ENCODE measurements at places on chromosomes 11 and 22.
A peak's percentile ranks its signal among the peaks of the same experiment; 100 is the strongest.

- DNase-seq = no peak
These were observed 69.7 kb downstream of the ETS1 start for GRCh38 chr11:128517451-128518230.

- no peak for DNase-seq
These were observed 764.8 kb upstream of the LUZP2 start for GRCh38 chr11:23732026-23732425.

GRCh38 chr11:60345489-60345888 is 18.4 kb downstream of the MS4A6E start:
- no peak for DNase-seq

DNA sequence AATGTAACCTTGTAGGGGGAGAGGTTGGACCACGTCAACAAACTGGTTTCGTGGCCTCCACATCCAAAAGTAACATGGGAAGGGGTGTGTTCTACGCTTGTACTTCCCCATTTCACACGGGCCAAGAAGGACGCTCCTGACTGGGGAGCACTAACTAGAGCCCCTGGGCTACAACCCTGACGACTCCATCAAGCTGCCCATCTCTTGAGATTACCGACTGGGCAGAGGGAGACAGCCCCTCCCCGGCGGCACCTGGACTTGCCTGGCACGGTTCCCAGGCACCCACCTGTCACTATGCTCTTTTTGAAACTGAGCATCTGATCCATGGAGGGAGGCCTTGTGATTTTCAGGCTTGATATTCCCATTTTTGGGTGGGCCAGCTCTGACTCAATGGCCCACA is 68.5 kb downstream of the SHANK2 start:
- no peak for DNase-seq

- peak; percentile 13 for DNase-seq
These were observed 18.4 kb downstream of the TUB start for GRCh38 chr11:8099291-8099899.

GRCh38 chr11:130677486-130678153 is 229.2 kb downstream of the ADAMTS15 start:
- DNase-seq = no peak

- no peak for DNase-seq
These were observed 44.5 kb upstream of the DKK3 start for GRCh38 chr11:12052676-12053605.

GRCh38 chr11:113907681-113908080 is 3.1 kb downstream of the HTR3B start:
- no peak for DNase-seq

DNA sequence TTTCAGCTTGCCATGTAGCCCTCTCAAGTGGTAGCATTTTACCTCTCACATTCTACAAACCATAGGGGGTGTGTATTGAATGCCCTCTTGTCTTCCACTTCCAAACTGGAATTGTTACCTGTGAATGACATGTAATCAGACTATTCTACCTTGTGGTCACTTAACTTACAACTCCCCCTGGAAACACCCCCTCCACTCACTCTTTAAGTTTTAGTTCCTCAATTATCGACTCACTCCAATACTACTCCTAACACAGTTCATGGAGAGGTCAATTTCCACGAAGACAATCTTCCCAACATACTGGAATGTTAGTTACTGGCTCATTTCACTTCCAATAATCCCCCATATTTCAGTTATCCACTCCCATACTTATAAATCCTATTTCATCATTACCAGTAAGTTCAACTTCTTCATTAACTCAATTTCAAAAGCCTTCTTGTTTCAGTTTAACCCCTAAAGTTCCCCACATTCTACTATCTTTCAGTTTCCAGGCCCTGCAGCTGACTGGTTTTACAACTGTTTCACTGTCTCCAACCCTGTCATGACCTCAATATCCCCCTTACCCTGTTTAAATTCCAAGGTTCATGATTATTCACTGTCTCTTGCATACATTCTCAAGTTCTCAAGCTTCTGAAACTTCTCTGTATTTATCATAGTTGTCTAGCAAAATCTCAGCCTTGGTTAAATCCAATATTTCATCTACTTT is 92.5 kb downstream of the C11orf87 start:
- DNase-seq = no peak

- no peak for DNase-seq
These were observed 883.5 kb downstream of the TBC1D22A start for GRCh38 chr22:47645923-47646322.

DNA sequence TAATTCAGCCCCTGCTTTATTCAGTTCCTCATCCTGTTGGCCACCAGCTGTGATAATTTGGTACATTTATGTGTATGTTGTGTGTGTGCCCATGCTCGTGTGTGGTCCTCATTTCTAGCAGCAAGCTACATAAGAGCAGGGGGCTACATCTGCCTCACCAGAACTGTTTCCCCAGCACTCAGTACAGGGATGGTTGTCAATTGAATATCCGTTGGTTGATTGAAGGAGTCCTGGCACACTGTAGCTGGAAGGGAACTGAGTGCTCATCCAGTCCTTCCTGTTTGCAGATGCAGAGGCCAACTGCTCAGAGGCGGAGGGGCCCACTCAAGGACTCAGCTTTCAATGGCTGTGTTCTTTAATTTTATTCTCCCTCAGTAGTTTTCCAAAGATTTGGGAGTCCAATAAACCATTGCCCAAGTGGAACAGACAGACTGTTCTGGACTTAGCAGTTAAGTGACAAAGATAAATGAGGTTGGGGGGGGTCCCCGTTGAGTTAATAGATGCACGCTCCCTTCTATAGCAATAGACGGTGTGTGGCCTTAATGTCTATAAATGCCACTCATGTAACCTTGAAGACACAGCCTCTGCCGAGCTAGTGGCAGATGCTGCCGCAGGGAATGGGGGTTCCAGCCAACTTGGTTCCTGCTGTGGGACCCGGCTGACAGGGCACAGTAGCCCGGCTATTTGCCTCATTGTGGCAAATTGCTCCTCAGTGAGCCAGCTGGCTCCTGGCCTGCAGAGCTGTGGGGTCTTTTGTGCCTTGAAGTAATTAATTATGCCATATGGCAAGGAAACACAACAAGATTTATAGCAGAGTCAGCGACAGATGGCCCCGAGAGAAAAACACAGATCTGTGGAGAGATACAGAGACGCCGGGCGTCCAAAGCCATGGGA is 71.4 kb upstream of the GRK3 start:
- DNase-seq = peak; percentile 96

- DNase-seq = peak; percentile 5
These were observed 16.4 kb upstream of the KAT5 start for GRCh38 chr11:65695459-65696241.

GRCh38 chr11:64987998-64988854 is 8.5 kb downstream of the BATF2 start:
- no peak for DNase-seq

GRCh38 chr11:69848201-69848600 is 29.0 kb upstream of the FGF3 start:
- no peak for DNase-seq

DNA sequence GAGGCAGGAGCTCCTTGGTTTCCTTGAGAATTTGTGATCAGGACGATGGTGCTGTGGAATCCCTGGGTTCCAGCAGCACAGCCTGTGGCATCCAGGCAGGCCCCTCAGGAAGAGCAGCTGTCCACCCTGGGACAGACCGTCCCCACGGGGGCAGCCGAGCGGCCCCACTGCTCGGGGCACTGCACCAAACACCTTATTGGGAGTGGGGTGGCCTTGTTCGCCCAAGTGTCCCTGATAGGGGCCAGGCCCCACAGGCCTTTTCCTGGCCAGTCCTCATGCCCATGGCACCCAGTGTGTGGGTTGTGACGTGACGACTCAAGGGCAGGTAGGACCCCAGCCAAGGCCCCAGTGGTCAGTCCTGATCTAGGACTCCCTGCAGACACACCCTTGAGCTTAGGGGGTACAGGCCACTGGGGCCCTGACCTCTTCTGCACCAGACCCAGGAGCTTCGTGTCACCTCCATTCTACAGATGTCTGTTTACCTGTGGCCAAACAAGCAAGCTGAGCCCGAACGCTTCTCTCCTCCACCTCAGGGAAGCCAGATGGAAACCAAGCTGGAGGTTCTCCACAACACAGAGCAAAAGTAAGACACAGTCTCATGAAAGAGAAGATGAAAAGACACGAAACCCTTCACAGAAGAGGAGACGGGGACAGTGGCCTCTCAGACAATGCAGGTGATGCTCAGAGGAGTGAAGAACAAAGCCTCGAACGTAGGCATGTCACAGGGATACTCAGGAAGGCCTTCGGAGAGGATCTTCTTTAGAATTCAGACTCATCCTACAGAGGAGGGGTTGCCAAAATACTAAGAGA is 1.6 kb upstream of the BRD1 start:
- no peak for DNase-seq

DNA sequence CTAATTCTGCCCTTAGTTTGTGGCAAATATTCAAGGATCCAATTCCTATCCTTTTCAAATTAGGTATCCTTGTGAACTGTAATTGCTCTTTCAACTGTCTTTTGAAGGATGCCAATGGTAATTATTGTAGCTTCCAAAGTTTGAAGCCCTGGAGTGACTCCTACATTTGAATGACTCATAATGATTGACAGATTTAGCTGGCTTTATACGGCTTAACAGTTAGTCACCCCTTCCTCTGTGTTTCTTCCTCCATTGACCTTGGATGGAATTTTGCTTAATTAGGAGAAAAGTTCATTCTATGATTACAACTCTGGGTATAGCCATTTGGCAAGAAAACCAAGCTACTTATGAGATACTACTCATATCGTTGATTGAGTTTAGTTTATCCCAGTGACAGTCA is 639.3 kb upstream of the KIRREL3 start:
- DNase-seq = no peak

- no peak for DNase-seq
These were observed 90.6 kb downstream of the TSPAN18 start for GRCh38 chr11:44817207-44817949.

DNA sequence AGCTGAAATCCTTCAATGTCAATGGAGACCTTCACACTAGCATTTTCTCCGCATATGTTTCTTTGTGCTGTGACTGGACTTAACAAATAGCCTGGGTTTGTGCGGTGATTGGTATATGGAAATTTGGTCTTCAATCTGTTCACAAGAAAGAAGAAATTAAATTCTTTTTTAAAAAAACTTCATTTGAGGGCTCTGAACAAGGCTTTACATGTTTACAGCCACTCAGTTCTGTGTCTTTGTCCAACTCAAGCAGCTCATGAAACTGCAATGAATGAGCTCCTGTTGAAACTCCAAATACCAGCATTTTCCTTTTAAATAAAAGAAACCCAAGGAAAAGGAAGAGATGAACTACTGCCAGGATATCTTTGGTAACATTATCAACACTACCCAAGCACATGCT is 57.3 kb downstream of the PIK3C2A start:
- no peak for DNase-seq

- DNase-seq = no peak
These were observed 14.1 kb upstream of the TSKU start for GRCh38 chr11:76768909-76769560.

DNA sequence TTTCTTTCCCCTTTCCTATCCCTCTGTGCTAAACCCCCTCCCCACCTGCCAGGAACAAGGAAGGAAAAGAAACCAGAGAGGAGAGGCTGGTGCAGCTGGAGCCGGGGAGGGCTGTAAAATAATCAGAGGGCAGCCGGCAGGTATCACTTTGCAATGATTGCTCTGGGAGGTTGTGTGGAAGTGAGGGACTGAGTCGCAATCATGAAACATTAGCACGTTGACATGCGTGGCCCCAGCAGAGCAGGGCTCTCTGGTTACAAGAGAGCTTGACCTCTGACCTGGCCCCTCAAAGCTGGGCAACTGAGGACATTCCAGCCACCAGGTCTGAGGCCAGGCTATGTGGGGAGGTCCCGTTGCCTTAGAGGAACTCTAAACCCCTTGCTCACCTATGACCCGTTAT is 170.8 kb upstream of the BDNF start:
- DNase-seq = no peak

DNA sequence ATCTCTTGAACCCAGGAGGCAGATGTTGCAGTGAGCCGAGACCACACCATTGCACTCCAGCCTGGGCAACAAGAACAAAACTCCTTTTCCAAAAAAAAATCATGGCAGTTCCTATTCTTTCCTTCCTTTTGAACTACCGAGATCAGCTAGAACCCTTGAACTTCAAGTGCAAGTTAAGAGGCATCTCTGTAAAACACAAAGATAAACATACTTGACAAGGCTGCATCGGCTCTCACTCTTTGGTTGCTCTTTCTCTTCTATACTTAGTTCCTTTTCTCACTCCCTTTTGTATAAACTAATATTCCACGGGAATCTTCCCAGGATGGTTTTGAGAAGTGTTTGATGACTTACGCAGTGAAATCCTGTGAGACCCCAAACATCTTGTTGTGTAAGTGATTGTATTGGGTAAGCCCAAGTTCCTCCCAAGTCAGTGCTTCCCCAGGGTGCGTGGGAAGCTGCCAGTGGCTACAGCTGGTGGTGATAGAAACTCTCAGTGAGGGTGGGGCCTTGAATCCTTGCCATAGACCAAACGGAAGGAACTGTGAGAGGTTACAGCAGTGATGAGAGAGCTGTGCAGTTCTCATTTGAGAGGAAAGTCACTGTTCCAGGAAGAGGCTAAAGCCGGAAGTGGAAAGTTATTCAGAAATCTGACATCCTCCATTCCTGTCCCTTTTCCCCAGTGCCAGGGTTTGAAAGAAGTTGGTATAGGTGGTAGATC is 24.1 kb upstream of the CDC42EP2 start:
- peak; percentile 44 for DNase-seq

GRCh38 chr11:118202599-118203422 is 22.0 kb downstream of the JAML start:
- no peak for DNase-seq

DNA sequence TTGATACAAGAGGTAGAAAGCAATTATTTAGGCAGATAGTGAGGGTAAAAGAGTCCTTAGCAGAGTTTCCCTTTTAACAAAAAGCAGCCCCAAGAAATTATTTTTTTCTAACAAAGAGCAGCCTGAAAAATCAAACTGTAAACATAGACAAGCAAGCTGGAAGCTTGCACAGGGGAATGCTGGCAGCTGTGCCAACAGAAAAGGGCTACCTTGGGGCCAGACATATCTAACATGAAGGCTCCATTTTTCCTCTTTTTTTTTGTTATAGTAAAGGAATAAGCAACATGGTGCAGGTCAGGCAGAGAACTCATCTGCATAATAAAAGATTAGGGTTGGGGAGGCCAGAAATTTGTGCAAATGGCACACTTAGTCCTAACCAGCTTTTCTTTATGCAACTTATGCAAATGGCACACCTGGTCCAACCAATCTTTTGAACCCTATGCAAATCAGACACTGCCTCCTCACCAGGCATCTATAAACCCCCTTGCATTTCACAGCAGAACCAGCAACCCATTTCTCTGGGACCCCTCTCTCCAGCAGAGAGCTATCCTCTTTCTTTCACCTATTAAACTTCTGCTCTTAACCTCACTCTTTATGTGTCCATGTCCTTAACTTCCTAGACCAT is 41.8 kb downstream of the PDGFD start:
- no peak for DNase-seq

GRCh38 chr22:27915986-27916385 is 3.1 kb downstream of the PITPNB start:
- DNase-seq = no peak

- peak; percentile 4 for DNase-seq
These were observed 77.0 kb downstream of the RPS6KA4 start for GRCh38 chr11:64436000-64436399.

GRCh38 chr11:65699306-65699705 is 12.7 kb upstream of the KAT5 start:
- peak; percentile 83 for DNase-seq

GRCh38 chr11:8201644-8202365 is 33.0 kb upstream of the RIC3 start:
- no peak for DNase-seq

GRCh38 chr11:61972672-61973475 is 5.4 kb upstream of the FTH1 start:
- DNase-seq = no peak
